ENCODE measurements at places on chromosomes 3 and 15.

- no peak for DNase-seq
These were observed 27.4 kb downstream of the MIX23 start for GRCh38 chr3:122355612-122356011.

DNA sequence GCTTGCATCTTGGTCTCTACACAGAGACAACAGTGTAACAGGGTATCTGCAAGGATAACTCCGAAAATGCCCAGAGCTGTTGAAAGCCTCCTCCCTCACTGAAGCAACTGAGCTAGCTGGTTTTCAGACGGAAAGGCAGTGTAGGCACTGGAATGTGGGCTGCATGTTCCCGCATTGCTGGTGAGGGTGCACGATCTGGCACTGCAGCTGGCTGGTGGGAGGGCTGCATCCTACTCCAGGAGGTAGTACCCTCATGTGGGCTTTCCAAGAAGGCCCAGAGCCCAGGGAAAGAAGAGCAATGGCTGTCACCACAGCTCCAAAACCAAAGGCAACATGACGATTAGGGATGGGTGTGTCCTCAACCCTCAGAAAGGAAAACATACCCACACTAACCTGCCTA, 28.7 kb upstream of the RPS17 start:
- no peak for DNase-seq

GRCh38 chr3:31968369-31968926, 12.6 kb downstream of the OSBPL10 start:
- peak; percentile 75 for DNase-seq

DNA sequence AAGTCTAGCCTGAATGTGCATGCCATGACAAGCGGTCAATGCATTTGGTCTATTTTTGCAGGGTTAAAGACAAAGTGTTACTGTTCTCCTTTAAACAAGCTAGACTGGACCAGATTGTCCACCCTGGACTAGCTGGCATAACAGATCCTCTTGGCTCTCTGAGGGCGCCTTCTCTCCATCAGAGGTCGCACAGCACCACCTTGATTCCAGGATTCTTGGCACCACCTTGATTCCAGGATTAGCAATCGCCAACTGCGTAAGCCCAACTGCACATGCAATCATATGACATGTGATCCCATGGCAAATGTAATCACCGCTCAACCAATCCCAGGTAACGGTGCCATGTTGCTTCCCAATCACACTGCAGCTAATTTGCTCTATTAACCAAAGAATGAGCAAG, 98.6 kb downstream of the OXNAD1 start:
- DNase-seq, result no peak

GRCh38 chr15:70954171-70954570, 61.5 kb downstream of the LRRC49 start:
- peak; percentile 14 for DNase-seq

GRCh38 chr3:100891033-100891432, 102.2 kb downstream of the ABI3BP start:
- peak; percentile 65 for DNase-seq

GRCh38 chr3:197590313-197590962, 34.7 kb upstream of the BDH1 start:
- no peak for DNase-seq

DNA sequence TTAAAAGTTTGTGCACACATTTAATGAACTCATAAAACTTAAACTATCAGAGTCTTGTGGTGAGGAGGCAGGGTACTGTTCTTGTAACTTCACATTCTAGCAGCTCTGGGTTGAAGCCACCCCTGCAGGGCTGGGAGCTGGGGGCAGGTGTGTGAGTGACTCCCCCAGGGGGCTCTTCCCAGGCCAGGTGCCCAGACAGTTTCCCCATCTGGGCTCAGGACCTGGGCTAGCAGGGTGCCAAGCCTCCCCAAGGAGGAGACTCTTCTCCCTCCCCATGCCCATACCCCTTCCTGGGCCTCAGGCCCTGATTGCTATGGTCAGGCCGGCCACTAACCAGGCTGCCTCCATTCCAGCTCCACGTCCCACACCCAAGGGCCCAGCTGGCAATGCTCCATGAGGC, 22.0 kb upstream of the CHCHD6 start:
- no peak for DNase-seq

- no peak for DNase-seq
These were observed 14.8 kb upstream of the SLC35G2 start for GRCh38 chr3:136804141-136804540.

- DNase-seq, result peak; percentile 7
These were observed 12.4 kb downstream of the NPHP3 start for GRCh38 chr3:132709761-132710160.

DNA sequence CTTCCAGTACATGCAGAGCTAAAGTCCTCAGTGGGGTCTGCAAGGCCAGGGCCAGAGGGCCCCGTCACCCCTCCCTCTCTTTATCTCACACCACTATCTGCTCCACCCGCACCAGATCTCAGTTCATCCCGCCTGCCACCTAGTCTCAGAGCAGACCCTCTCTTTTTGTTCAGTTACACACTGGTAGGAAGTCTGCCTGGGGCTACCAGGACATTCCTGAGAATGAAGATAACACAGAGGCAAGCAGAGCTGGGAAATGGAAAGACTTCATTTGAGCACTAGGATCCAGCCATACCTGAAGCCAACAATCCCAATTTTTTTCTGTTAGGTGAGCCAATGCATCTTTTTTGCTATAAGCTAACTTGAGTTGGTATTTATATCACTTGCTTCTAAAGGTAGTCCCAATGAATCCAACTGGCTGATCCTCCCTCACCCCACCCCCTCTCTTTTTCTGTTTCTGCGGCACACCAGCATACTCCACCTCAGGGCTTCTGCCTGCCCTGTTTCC, 24.5 kb downstream of the ATP2B2 start:
- DNase-seq, result no peak

DNA sequence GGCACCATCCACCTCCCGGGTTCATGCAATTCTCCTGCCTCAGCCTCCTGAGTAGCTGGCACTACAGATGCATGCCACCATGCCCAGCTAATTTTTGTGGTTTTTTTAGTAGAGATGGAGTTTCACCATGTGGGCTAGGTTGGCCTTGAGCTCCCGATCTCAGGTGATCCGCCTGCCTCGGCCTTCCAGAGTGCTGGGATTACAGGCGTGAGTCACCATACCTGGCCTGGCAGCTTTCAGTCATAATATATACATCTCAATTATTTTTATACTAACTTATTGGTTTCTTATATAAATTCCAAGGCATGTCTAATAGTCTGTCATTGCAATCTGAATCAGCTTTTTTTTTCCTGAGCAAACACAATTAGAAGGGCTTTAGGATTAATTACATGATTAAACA, 74.0 kb upstream of the CCNL1 start:
- no peak for DNase-seq

- DNase-seq, result no peak
These were observed 44.6 kb downstream of the ARHGAP31 start for GRCh38 chr3:119338754-119339153.

DNA sequence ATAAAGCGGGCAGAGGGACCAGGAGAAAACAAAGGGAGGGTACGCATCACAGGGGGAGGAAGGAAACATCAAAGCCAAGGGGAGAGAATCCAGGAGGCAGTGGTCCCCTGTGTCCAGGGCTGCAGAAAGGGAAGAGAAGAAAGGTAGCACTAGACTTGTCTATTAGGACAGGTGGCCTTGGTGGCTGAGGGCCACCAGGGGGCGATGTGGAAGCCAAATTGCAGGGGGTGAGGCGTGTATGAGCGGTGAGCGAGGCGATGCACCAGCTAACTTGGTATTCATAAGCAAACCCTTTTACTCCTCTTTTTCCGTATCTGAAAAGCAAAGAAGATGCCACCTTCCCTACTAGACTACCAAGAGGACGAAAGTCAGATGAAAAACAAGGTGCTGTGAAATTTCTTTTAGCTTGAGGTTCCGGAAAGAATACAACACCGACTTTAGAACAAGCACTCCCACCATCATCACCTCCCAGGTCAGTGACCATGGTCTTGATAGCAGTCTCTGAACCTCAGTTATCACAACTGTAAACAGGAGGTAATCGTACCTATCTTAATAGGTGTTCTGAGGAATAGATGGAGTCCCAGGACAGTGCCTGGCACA, 654.4 kb upstream of the ADAMTS9 start:
- DNase-seq, result peak; percentile 41

- no peak for DNase-seq
These were observed 117.9 kb downstream of the LRRC28 start for GRCh38 chr15:99369196-99369595.

DNA sequence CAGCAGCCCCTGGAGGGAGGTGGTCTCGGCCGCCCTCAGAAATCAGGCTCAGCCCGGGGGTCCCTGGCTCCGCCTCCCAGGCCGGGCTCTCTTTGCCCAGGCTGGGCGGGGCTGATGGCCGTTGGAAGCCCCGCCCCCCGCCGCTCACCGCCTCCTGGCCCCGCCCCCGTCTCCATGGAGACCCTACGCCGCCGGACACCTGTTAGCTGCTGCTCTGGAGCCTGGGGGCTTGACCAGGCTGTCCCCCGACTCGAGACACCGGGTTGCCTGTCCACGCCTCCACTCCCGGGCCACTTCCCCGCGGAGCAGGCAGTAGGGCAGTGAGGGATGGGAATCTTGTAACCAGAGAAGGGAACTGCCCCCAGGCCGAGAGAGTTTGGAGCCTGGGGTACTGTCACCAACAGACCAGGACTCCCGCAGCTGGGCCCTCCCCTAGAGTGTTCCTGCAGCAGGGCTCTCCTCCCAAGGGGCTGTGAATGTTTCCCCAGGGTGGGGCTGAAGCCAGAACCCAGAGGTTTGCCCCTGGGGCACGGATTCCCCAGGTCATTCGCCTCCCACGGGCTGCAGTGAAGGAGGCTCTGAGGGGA, 27.8 kb upstream of the RPL32 start:
- DNase-seq, result no peak

- DNase-seq, result no peak
These were observed at the start of gene PAQR5 for GRCh38 chr15:69298697-69299441. Gene PAQR5, plus strand, starts transcription at chr15:69298912. Its CDS starts 61,169 bp downstream, at chr15:69360081.

- DNase-seq, result peak; percentile 62
These were observed 16.1 kb upstream of the C15orf61 start for GRCh38 chr15:67504796-67505195.

GRCh38 chr3:67288466-67289106, 290.5 kb downstream of the KBTBD8 start:
- DNase-seq, result no peak

GRCh38 chr15:62706317-62706716, 336.2 kb upstream of the TPM1 start:
- peak; percentile 22 for DNase-seq

GRCh38 chr3:9202546-9202945, 46.9 kb downstream of the SRGAP3 start:
- DNase-seq, result no peak

GRCh38 chr3:104150724-104151123, 1216.0 kb upstream of the ALCAM start:
- DNase-seq, result no peak

DNA sequence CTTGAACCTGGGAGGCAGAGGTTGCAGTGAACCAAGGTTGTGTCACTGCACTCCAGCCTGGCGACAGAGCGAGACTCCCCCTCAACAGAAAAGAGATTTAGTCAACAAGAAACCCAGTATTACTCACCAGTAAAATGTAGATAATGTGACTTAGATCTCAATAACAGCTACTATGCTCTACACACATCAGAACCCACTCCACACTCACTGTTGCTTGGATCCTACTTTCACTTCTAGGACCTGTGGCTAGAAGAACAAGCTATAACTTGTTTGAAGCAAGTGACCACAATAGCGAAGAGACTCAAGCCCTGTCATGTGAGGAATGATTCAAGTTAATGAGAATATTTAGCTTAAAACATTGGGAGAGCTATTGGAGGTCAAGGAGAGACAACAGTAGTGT, 100.7 kb downstream of the ANXA2 start:
- DNase-seq, result no peak

DNA sequence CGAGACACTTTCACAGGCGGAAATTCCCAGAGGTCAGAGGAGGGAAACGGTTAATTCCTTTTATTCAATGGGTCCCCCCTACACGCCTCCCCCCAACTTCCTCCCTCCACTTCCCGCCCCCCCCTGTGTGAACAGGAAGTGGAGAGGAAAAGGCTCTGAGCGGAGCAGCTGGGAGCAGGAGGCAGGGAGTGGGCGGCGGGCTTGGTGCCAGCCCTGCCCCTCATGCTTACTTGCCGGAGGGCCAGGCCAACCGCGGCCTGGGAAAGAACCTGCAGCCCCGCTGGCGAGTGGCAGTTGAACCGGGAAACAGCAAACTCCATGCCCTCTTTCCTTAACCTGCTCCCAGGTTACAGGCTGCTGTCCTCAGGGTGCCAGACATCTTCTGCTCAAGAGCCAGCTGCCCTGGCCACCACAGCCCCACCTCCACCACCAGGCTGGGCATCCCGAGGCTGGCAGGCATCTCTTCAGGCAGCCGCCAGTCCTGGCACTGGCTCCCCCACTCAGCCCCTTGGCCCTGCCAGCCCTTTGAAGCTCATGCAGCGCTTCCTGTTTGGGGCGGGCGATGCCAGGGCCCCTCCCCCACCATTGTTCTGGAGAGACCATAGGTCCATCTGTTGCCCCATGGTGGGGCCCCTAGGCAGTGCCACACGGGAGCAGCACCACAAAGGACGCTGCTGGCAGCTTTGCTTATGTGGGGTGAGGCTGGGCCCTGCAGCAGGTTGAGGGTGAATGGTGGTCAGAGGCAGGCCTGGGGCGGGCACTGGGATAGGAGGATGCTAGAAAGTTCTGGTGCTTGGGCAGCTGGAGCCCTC, 12.9 kb downstream of the VPS18 start:
- DNase-seq, result no peak

DNA sequence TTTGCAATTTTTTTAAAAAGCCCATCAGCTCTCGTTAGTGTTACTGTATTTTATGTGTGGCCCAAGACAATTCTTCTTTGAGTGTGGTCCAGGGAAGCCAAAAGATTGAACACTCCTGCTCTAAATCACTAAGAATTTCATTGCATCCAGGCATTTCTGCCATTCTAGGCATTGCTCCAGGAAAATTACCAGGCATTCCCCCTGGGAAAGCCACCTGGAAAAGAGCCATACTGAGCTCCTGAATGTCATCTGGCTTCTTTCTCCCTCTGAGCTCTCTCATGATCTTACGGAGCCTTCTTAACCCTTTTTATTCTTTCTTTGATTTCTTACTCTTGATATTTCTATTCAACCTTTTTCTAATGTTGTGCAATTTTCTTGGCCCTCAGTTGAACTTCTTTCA, 202.2 kb downstream of the DOCK3 start:
- no peak for DNase-seq

- no peak for DNase-seq
These were observed 229.2 kb downstream of the ZNF621 start for GRCh38 chr3:40753951-40754350.

DNA sequence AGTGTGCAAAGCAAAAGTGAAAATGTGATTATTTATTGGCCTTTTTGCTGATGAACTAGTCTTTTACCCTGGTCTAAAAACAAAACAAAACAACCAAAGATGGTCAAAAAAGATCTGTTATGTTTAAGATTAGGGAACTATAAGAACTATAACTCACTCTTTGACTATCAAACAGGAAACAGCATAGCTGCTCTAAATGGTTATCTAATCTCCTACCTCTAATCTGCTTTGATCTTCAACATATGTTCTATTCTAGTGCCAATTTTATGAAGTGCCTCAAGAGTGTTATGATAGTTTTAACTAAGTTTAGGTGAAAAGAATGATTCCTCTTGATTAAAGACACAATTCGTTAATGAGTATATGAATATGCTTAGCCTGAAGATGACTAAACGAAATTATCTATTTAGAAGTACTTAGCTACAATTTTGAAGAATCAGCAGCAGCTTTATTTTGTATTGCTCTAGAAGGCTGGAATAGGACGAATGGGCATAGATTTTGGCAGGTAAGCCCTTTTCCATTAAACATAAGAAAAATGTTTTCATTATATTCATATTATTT, 46.0 kb downstream of the SETD2 start:
- DNase-seq, result no peak

GRCh38 chr3:193869221-193870201, 266.4 kb upstream of the HES1 start:
- DNase-seq, result peak; percentile 91

Measured in fibroblast of skin of right biceps (primary cell).